Dorsolateral prefrontal cortex (tissue), 122 donors: ENCODE measurements at places on chromosomes 1 and 21.

DNA sequence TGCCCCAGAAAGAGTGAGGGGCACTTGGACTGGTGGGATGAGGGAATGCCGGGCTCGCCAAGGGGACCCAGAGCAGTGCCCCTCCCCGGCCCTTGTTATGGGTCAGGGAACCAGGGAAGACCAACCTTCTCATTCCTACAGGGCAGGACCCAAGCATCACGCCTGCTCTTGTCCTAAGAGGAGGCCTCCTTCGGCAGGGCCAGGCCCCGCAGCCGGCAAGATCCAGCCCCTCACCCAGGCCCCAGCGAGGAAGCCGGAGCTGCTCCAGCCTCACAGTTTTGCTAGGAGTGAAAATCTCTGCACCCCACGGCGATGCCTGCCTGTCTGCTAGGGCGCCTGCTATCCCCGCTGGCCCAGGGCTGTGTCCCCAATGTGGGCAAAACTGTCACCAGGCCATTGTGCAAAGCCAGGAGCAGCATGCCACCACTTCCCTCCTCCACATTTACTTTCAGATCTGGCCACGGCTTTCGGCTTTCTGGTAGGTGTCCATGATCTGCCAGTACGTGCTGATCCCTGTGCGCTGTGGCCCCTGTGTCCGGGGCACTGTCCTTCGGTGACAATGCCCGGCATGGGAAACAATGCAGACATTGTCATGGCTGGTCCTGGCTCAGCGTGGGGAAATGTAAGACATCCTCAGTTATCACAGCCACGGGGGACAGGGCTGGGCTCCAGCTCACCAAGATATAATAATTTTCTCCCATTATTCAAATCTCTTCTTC lies 9.6 kb downstream of the ACTRT2 start:
- DNase-seq: peak; percentile 73

- no peak for DNase-seq
These were observed 414.1 kb upstream of the PROX1 start for GRCh38 chr1:213573648-213574009.

DNA sequence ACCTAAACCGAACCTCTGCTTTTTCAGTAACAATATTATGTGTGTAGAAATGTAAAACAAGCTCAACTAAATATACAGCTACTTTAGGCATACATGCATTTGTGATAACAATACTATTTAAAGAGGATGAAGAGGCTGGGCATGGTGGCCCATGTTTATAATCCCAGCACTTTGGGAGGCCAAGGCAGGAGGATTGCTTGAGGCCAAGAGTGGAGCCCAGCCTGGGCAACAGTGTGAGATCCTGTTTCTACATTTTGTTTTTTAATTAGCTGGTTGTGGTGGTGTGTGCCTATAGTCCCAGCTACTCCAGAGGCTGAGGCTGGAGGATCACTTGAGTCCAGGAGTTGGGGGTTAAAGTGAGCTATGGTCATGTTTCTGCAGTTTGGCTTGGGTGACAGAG lies 73.6 kb upstream of the LYPLAL1 start:
- DNase-seq: no peak

GRCh38 chr1:31791131-31791858 lies 24.5 kb downstream of the SPOCD1 start:
- no peak for DNase-seq

DNA sequence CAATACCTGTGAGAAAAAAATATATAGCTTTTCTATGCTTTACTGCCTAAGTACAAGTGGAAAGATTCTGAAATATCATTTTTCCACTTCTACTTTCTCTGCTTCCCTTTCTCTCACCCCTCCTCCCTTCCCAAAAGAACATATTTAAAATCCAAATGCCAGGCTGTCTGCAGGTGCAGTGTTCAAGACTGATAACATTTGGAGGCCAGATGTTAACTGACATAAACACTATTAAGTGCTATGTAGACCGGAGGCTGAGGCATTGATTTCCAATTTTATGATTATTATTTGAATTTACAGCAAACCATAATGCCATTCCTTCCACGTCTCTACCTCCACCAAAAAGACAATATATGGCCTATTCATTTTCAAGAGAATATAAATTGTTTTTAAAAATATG lies 296.9 kb upstream of the SGIP1 start:
- no peak for DNase-seq

- DNase-seq: no peak
These were observed 45.4 kb upstream of the USP1 start for GRCh38 chr1:62391369-62391971.
